ENCODE measurements at places on chromosomes 4 and X. TPM values are rescaled to one million over a fixed set of nuclear protein-coding genes. Genes with fewer than 3 reads are reported as not detected.

GRCh38 chr4:140641789-140642439 lies 73.2 kb upstream of the UCP1 start:
- peak overlapping the region; percentile 60 for H3K27ac ChIP-seq
- H3K4me1 ChIP-seq: no peaks in the 10 kb centered on the region
- H3K36me3 ChIP-seq: no peaks in the 10 kb centered on the region
- H3K27me3 ChIP-seq: no peaks in the 10 kb centered on the region

DNA sequence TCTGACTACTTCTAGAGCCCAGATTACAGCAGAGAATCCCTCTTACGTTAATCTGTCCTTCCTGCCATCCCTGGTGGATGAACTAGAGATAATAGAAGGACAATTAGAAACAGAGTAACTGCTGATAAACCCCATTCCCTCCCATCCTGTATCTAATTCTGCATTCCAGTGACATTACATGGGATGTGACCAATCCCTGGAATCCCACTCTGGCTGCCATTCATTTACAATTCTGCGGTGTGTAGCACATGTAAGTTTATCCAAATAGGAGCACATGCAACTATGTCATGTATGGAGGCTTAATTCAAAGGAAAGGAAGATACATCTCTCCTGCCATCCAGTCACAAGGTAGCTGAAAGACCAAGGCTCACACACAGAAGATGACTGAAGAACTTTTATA lies 339.5 kb downstream of the GPAT3 start:
- no peak for DNase-seq
- H3K4me3 ChIP-seq: no peak overlapping the region
- H3K27me3 ChIP-seq: no peaks in the 10 kb centered on the region
- H3K4me1 ChIP-seq: no peaks in the 10 kb centered on the region

DNA sequence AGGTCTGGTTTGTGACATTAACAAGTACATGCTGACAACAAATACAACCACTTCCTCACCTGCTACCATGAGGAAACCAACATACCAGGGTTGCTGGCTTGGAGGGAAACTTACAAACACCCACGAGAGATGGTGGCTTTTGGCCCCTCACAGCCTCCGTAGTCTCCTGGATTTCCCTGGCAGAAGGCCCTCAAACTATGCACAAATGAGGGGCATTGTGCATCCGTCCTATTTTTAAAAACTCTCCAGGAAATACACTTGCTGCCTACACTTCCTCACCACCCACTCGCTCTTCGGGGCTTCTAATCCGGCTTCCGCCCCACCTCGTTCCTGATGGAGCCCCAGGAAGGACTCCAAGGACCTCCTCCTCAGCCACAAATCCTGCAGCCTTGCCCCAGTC lies 355.0 kb upstream of the GATB start:
- H3K27ac ChIP-seq: no peak overlapping the region
- DNase-seq: no peak
- no peak overlapping the region for H3K4me3 ChIP-seq
- no peaks in the 10 kb centered on the region for H3K36me3 ChIP-seq

GRCh38 chr4:48722509-48723446 lies 57.3 kb downstream of the FRYL start:
- peak overlapping the region; percentile 22 for H3K27ac ChIP-seq
- H3K4me1 ChIP-seq: peaks cover 43% of the 10 kb centered on the region
- DNase-seq: no peak

- H3K36me3 ChIP-seq: no peaks in the 10 kb centered on the region
- H3K27me3 ChIP-seq: no peaks in the 10 kb centered on the region
- no peak overlapping the region for H3K27ac ChIP-seq
- no peak for DNase-seq
Measured at GRCh38 chrX:13082206-13083065, 38.0 kb upstream of the FAM9C start.

Gene PNMA6A
- 1.7 TPM for total RNA-seq

DNA sequence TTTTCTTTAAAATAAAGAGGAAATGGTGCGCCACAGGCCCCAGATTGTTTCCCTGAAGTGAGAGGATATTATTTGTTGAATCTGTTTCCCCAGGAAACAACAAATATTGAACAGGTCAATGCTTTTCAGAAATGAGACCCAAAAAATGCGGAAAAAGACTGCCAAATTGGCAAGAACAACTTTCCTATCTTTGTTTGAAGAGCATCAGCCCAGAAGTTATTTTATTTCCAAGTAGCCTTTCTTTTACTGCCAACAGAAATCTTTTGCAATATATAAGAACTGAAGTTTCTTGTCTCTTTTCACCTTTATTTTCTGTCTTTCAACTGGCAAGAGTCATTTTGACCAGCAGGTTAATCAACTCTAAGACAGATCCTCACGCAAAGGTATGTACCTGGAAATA lies at the start of gene SMR3A:
Gene SMR3A (plus strand): TSS at position 301 of the 400 bp plus-strand sequence. CDS start 1,356 bp downstream, outside the sequence.
- no peak within 1 kb of the TSS for H3K4me3 ChIP-seq
- H3K4me1 ChIP-seq: no peaks in the 10 kb centered on the region
- no peaks in the 10 kb centered on the region for H3K36me3 ChIP-seq
- no peaks in the 10 kb centered on the region for H3K27me3 ChIP-seq

Measured in heart left ventricle (tissue), 16 donors.